ENCODE measurements at places on chromosomes 12 and 14. TPM values are rescaled to one million over a fixed set of nuclear protein-coding genes. Genes with fewer than 3 reads are reported as not detected.

DNA sequence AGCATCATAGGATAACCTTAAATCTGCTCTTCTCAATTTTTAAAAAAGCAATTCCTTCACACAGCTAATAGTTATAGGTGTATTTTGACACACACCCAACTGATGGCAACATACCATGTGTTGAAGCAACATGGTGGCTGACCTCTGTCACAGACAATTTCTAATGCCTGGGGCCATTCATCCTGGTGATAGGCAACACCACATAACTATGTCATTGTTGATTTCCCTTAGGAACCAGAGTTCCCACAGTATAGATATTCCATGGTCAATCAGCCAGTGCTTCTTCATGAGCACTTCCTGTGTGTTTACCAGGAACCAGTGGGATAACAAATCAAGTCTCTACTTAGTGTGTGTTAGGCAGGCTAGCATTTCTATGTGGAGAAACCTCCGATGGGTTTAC is 88.3 kb downstream of the FIGNL2 start:
- no peak for DNase-seq

GRCh38 chr12:10717410-10717809 is 5.7 kb downstream of the YBX3 start:
- DNase-seq: peak; percentile 51

DNA sequence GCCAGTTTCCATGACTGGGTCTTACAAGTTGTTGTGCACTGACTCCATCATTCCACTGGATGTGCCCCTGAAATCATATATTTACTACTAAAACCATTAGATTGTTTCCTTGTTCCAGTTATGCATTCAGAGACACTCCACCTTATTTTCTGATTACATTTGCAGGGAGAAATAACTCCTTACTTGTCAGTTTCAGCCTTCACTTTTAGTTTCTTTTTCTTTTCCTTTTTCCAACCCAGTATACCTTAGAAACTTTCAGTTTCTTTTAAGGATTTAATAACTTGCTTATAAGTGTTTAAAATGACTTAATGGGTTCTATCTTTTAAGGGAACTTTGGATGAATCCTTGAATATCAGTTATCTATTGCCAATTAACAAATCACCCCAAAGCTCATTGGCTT is 39.9 kb downstream of the MRPL42 start:
- no peak for DNase-seq

- no peak for DNase-seq
Observed at GRCh38 chr12:101327051-101327450, 47.1 kb downstream of the UTP20 start.

GRCh38 chr14:104819361-104819781 is 18.5 kb downstream of the ZBTB42 start:
- DNase-seq: no peak

DNA sequence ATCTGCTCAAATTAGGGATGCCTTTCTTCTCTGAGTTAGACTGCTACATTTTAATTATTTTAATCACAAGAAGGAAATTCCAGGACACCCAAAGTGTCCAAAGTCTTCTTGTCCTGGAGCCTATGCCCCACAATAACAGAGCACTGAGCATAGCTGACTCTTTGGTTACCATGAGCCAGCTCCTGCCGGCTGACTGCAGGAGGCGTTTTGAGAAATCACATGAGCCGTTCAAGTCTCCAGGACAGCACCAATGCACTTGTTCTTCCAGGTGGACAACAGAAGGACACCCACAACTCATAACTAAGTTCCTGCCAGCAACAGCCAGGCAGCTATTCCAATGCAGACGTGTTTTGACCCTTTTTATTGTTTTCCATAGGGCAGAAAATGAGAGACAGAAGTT is 46.0 kb upstream of the SRSF5 start:
- DNase-seq: no peak

- no peak for DNase-seq
Observed at GRCh38 chr12:71007020-71007419, 86.5 kb upstream of the PTPRR start.

- peak; percentile 73 for DNase-seq
Observed at GRCh38 chr14:91387169-91387835, 30.3 kb downstream of the CCDC88C start.

DNA sequence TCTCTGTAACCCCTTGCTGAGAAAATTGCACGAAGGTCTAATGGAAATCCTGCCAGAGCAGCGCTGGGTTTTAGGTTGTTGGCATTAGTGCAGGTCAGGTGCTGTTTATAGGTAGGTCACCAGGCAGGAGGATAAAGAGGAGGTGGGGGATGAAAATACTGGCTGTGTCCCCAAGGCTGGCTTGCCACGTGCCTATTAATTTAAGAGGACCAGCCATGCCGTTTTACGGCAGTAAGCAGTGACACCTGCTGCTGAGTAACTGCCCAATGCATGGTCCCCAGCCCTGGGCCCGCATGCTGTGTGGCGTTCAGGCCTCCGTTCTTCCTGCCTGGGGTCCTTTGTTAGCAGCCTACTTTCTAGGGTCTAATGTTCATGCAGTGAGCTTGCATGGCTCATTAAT is 67.2 kb downstream of the WDR20 start:
- no peak for DNase-seq

DNA sequence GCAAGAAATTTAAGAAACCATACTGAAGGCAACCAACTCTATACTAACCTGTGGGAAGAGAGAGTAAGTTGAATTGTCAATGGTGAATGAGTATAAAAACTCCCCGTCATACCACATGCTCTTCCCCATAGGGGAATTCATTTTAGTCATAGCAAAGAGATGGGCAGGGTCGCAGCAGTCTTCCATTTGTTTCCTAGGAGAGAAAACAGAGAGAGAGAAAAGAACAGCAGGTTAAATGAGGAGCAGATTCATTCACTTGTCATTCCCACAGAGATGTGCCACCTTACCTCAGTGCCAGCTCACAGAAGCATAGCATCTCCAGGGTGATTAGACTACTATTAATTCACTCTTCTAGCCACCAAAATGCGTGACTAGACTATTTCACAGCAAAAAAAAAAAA is 47.4 kb downstream of the ST8SIA1 start:
- no peak for DNase-seq

- DNase-seq: no peak
Observed at GRCh38 chr14:42633504-42634095, 1026.9 kb downstream of the LRFN5 start.

DNA sequence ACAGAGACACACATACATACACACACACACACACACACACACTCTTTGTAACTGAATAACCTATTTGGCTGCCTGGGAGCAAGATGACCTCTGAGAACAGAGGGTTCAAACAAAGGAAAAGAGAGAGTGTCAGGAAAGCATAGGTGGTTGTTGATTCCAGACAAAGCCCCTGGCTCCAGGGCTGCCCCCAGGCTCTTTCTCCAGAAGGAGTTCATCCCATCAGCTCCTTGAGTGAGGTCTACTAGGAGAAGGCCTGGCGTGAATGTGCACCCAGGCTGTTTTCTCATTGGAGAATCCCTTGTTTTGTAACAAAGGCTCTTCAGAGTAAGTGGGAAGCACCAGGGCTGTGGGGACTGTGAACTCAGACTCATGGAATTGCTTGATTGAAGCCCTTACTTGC is 151.9 kb downstream of the EMP1 start:
- DNase-seq: no peak

GRCh38 chr12:67410246-67410645 is 141.1 kb downstream of the CAND1 start:
- DNase-seq: no peak

GRCh38 chr12:30164382-30165318 is 380.9 kb upstream of the TMTC1 start:
- no peak for DNase-seq

DNA sequence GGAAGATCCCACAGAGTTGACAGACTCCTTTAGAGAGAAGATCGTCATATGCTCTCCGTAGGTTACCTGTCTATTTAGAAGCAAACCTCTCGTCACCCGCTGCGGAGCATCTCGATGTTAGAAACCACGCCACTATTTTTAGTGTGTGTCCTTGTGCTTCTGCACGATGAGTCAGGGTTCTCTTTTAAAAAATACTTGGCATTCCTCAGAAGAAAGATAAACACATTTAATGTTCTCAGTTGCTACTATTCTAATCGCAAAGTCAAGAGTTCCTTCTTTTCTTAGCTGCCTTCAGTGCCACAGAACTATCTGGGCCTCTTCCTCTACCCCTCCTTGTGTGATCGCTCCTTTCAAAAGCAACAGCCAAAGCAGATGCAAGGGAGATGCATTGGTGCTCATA is 192.4 kb downstream of the PELI2 start:
- peak; percentile 65 for DNase-seq

DNA sequence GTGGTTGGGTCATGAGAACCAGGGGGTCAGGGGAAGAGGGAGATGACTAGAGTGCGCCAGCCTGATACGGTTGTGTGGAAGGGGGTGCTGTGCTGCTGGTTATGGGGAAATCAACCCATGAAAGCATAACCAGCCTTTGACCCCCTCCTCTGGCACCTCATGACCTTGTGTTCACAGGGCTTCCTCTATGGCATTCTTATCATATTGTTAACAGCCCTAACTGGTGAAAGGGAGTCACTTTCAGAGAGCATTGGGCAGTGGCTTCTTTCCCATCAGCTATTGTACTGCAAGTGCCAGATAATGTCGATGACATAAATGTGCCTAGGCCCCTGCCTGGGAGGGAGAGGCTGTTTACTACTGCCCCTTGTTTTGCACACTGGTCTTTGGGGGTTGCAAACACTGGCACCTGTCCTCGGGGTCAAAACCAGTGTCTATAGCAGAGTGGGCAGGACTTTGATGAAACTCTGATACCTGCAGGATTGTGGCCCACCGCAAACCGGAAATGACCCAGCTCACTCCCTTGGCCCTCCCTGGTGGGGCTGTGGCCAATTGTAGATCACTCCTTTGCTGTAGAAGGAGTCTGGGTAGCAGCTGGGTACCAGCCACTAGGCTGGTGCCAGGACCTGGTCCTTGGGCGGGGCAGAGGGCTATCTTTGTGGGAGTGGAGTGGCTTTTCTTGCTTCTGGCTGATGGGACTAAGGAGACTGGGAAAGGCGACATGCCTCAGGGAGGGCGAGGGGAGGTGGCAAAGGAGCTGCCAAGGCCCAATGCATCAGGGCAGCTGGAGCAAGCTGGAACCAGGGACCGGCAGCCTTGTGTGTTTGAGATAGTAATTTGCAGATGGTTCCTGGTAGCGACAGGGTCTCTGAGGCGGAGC is 634 bp upstream of the TMEM63C start:
- no peak for DNase-seq

GRCh38 chr12:105670672-105671071 is 340.2 kb downstream of the C12orf75 start:
- DNase-seq: peak; percentile 74

DNA sequence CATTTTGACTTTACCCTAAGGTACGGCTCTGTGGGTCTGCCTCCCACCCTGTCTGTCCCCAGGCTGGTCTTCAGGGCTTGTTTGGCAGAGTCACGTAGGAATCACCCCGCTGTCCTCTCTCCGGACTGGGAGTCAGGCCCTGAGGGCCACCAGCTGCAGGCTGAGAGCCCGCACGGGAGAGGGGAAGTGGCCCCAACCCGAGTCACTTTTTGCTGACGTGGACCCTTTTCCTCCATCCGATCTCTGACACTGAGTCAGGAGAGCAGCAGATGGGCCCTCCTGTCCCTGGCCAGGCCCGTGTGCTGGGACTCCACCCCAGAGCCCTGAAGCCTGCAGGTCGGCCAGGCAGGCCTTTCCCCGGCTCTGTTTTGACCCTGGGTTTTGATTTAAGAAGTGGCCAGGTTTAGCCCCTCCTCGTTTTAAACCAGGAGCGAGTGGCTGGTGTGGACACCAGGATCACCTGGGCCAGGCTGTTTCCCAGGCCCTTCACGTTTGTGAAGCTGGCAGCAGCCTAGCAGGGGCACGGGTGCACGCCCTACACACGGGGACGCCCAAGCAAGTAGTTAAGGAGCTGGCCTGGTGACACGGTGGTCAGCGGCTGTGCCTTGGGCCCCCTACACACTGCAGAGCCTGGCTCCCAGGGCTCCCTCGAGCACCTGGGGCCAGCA is 12.5 kb upstream of the TEX22 start:
- DNase-seq: no peak

GRCh38 chr14:65098586-65098985 is 3.7 kb downstream of the MAX start:
- no peak for DNase-seq

- no peak for DNase-seq
Observed at GRCh38 chr14:36295642-36296627, 24.5 kb downstream of the MBIP start.

DNA sequence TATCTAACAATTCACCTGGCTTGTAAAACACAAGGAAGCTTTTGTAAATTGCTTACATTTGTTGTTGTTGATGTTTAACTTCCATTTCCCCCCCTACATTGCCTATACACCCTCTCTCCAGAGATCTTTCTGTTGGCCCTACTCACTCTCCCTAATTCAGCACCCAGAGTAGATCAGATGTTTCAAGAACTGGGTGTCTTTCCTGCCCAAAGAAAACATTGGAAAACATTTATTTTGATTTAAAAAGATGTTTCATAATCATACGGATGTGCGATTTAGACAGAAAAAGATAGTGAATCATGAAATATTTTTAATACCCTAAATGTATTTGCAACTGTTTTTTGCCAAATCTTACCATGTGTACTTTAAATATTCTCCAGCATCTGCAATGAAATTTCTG is 446.4 kb upstream of the RGS6 start:
- DNase-seq: no peak

DNA sequence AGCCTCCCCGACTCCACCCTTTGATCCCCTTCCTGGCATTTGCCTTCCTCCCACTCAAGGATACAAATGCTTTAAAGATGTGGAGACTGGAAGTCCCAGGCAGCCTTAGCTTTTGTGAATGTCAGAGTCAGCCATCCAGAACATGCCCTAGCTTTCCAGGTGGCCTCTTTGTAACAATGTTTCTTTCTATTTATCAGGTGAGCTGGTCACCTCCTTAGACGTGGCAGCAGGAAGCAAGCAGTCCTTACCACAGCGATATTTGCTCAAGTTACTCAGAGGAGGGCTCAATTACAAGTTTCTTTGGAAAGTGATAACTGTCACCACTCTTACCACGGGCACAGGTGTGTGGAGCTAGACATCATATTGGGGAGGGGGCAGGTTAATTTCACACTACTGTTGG is 4.9 kb downstream of the GALNT6 start:
- no peak for DNase-seq

GRCh38 chr12:67647181-67647798 is 1.3 kb upstream of the DYRK2 start:
- DNase-seq: no peak

- DNase-seq: no peak
Observed at GRCh38 chr12:129001826-129002225, 148.5 kb downstream of the GLT1D1 start.

The DHRS1 gene
- total RNA-seq: 30.3 TPM

The MFAP5 gene
- 86.4 TPM for total RNA-seq

The ACOT6 gene
- not detected for total RNA-seq

The SLC25A29 gene
- 30.2 TPM for total RNA-seq

The RND1 gene
- 2.2 TPM for total RNA-seq

The MSRB3 gene
- 73.0 TPM for total RNA-seq

The KCNA5 gene
- total RNA-seq: not detected

The CCDC175 gene
- not detected for total RNA-seq

The COX8C gene
- total RNA-seq: not detected

The PIWIL1 gene
- not detected for total RNA-seq

The PMCH gene
- not detected for total RNA-seq

The FGF6 gene
- total RNA-seq: not detected

The HSP90B1 gene
- 1,238 TPM for total RNA-seq

The MEG3 gene
- not detected for total RNA-seq

All from astrocyte (in vitro differentiated cells and primary cell).